ENCODE measurements at places on chromosomes 5 and 9. TPM values are rescaled to one million over a fixed set of nuclear protein-coding genes. Genes with fewer than 3 reads are reported as not detected.

DNA sequence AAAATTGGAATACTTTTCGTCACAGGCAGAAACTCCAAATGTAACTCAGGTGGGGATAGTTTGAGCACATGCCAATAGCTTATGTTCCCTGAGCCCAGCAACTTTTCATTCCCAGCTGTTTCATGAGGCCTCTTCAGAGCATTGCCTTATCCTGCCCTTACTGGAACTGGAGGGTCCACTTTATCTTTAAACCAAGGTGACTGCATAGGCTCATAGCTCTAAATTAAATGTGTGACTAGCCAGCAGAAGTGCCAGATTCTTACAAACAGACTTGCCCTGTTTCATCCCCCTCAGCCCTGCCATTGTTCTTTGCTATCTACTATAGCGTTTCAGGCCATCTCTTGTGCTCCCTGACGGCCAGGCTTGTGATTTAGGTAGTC, 8.1 kb upstream of the LCP2 start:
- no peaks in the 10 kb centered on the region for H3K27me3 ChIP-seq
- no peak overlapping the region for H3K4me3 ChIP-seq
- no peaks in the 10 kb centered on the region for H3K36me3 ChIP-seq
- H3K27ac ChIP-seq = peak overlapping the region; percentile 80
- H3K4me1 ChIP-seq = no peaks in the 10 kb centered on the region
- DNase-seq = no peak

Gene LECT2
- total RNA-seq = not detected

Gene DBH
- not detected for total RNA-seq

Gene RNF183
- total RNA-seq = not detected

DNA sequence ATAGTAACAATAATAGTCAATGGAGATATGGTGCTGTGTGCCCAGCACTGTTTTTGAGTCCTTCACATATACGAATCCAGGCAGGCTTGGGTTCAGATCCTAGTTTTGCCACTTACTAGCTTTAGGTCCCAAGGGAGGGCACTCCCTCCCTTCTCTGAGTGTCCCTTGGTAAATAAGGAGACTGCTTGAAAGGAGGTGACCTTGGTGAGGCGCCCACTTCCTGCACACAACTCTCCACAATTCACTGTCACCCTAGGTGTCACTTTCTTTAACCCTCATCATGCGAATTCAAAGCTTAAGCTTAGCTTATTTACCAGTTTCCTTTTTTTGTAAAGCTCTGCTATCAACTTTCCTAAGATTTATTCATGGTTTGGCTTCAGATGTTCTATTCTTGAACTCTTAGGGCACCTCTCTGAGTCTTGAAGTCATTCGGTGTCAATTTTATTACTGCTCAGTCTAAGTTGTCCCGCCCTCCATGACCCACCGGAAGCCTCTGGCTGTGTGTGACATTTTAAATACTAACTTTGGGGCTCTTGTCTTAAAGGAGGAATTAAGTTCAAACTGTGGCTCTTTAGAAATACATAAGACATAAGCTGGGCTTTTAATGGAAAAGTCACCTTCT, 170.7 kb upstream of the ZNF618 start:
- H3K27me3 ChIP-seq = no peaks in the 10 kb centered on the region
- no peak overlapping the region for H3K4me3 ChIP-seq
- no peak overlapping the region for H3K27ac ChIP-seq
- H3K4me1 ChIP-seq = no peaks in the 10 kb centered on the region
- H3K36me3 ChIP-seq = no peaks in the 10 kb centered on the region

Gene SPATA31C1
- not detected for total RNA-seq

GRCh38 chr5:159971038-159971437, 37.9 kb upstream of the TTC1 start:
- DNase-seq = no peak
- H3K4me1 ChIP-seq = peaks cover 7% of the 10 kb centered on the region
- H3K4me3 ChIP-seq = no peak overlapping the region
- no peak overlapping the region for H3K27ac ChIP-seq
